ENCODE measurements at places on chromosomes 5 and 9. TPM values are rescaled to one million over a fixed set of nuclear protein-coding genes. Genes with fewer than 3 reads are reported as not detected.

- no peak for DNase-seq
Observed at GRCh38 chr9:37324691-37325490, 97.6 kb upstream of the GRHPR start.

DNA sequence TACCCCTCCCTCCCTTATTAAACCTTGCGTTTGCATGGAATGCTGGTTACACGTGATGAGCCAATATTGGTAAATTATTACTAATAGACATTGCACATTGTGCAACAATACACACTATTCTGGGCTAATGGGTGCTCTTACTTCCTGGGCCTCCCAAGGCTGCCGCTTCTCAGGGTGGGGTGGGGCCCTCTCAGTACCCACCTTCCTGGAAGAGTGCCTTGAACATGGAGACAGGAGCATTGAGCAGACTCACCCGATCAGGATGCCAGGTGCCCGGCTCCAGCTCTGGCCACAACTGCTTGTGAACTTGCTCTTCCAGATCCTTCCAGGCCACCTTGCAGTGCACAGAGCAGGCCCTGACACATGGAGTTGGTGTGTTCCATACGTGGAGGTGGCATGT, 24.7 kb upstream of the CEP72 start:
- DNase-seq: no peak

DNA sequence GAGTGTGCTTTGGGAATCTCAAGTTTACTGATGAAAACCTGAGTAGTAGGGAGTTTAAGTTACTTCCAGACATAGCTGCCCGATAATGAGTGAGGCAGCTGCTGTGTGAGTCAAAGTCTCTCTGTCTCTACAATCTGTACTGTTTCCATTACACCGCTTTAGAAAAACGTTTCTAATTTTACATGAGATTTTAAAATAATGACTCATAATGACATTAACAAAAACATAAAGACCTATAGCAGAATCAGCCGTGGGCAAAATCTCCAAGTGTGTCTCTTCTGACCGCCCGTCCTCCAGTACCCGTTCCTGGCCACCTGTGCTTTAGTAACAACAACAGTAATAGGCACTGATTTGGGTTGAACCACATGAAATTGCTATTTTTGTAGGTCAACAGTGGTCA, 69.6 kb upstream of the PRRC1 start:
- no peak for DNase-seq

CDC20B gene
- total RNA-seq: not detected

SMIM33 gene
- total RNA-seq: not detected
